ENCODE measurements at places on chromosomes 5 and 9.
A peak's percentile ranks its signal among the peaks of the same experiment; 100 is the strongest.

DNA sequence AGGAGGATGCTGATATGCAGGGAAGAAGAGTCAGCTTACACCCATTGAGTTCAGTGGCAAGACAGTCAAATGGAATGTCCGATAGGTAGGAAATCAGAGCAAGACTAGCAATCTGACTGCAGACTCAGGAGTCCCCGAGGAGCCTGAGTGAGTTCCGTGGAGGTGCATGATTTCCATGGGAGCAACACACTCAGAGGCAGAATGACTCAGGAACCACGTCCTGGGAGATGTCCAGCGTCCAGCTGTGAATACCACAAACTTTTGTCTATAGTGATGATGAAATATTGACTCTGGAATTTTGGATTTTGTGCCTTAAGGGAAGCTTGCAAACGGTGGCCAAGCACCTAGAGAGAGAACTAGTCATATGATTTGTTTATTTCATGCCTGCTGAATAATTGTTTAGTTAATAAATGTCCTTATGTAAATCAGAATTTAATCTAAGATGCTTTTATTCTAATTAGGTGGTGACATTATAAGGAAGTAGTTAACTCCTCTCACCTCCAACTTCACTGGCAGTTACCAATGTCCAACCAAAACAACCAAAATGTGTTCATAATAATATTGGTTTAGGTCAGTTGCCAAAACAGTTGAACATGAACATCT, 100.4 kb downstream of the PDE4D start:
- DNase-seq = no peak

DNA sequence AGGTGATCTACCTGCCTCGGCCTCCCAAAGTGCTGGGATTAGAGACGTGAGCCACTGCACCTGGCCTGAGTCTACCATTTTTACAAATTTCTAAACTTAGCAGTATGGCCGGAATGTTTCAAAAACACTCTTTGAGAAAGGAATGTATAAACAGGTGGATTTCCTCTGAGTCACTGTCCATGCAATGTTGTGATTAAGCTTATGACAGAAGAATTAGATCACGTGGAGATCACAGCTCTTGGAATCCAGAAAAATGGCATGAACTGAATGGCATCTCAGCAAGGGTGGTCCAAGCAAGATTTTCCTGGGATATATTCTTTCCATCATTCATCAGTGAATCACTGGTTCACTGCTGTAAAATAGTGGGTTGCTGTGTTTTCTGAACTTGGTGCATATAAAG, 865.0 kb downstream of the PTPRD start:
- no peak for DNase-seq

DNA sequence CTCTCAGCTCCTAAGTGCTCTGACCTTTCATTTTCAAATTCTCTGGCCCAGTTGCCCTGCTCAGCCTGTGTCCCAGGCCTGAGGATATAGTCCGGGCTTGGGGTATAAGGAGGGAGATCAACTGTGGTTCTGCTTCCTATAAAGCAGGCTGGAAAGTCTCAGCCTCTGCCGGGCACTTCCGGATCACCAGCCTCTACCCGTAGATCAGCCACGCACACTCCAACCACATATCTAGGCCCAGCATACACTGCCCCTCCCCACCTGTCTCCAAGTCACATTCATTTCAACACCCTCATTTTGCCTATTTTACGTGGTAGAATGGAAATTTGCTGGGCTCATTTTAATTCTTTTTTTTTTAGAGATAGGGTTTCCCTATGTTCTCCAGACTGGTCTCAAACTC, 3.1 kb downstream of the ZER1 start:
- peak; percentile 58 for DNase-seq

- DNase-seq = no peak
Measured at GRCh38 chr5:132466433-132467286, 23.9 kb downstream of the IRF1 start.

DNA sequence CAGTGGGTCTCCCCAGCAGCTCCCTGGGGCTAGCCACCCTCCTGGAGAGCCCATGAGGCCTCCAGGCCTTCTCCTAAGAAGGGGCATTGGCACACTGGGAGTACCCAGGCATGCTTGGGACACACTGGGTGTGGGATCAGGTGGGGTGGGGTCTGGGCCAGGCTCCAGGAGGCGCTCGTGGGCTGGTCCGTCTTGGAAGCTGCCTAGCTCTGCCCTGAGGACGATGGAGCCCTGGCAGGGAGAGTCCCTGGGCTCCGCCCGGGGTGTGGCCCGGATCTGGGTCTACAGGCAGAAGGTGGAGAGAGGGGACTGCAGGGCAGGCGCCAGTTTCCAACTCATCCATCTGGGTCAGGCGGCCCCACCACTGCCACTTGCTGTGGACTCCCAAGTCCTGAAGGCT, 2.4 kb downstream of the PRRX2 start:
- no peak for DNase-seq

DNA sequence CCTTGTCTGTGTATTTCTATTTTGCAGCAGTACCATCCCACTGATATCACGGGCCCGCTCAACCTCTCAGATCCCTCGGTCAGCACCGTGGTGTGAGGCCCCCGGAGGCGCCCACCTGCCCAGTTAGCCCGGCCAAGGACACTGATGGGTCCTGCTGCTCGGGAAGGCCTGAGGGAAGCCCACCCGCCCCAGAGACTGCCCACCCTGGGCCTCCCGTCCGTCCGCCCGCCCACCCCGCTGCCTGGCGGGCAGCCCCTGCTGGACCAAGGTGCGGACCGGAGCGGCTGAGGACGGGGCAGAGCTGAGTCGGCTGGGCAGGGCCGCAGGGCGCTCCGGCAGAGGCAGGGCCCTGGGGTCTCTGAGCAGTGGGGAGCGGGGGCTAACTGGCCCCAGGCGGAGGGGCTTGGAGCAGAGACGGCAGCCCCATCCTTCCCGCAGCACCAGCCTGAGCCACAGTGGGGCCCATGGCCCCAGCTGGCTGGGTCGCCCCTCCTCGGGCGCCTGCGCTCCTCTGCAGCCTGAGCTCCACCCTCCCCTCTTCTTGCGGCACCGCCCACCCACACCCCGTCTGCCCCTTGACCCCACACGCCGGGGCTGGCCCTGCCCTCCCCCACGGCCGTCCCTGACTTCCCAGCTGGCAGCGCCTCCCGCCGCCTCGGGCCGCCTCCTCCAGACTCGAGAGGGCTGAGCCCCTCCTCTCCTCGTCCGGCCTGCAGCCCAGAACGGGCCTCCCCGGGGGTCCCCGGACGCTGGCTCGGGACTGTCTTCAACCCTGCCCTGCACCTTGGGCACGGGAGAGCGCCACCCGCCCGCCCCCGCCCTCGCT, 1.9 kb downstream of the LRRC26 start:
- DNase-seq = no peak

DNA sequence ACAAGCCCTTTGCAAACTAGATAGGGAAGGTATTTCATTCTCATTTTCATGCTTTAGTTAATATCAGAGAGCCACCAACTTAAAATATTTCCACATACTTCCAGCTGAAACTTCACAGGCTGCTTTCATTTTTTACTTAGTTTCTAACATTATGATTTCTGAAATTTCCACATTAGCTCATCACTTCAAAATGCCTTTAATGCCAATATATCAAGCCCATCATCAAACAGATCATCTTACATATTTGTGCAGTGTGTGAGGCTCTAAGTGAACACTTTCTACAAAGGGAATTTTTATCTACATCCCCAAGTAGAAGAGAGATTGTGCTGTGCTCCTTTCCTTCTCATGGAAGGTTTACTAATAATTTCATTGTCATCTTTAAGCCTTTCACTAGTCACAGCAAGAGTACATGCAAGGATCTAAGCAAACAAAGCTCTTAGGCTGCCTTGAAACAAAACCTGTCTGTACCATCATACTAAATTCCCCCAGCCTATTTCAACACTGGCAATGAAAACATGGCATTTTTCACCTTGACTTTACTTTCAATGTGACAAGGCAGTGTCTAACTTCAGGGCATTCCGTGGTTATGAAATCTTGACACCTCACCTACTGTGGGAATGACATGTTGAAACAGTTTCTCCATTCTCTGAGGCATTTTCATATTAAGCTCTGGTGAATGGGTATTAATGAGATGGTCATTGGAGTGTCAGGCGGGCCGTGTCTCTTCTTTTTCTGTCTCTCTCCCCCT, 45.4 kb downstream of the PPP2R2B start:
- DNase-seq = no peak

- no peak for DNase-seq
Measured at GRCh38 chr9:114771889-114772288, 34.0 kb downstream of the TNFSF15 start.

GRCh38 chr5:132714456-132715307, 22.7 kb downstream of the KIF3A start:
- DNase-seq = peak; percentile 60

GRCh38 chr5:130526708-130527107, 622.4 kb downstream of the CHSY3 start:
- no peak for DNase-seq

DNA sequence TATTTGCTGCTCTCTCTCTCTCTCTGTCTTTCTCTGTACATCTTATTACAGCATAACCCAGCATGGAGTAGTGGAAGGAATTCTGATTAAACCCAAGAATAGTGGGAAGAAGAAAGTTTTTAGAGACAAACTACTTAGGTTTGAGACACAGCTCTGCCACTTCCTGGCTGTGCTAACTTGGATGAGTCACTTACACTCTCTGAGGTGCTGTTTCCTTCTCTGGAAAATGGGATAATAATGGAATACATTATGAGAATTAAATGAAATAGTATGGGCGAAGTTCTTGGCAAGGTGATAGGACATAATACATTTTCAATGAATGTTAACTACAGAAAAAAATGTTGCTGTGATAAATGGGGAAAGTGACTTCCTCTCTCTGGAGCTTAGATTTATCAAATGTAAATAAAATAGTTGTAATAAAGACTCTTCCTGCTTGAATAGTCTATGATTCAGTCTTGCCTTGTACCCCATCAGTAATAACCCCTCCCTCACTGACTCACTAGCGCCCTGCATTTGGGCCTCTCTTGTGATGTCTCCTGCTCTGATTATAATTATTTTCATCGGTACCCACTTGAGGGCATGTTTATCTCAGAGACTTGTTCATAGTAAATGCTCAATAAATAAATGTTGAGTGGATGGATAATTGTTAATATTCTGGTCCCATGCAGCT, 27.6 kb downstream of the KIF4B start:
- DNase-seq = no peak

DNA sequence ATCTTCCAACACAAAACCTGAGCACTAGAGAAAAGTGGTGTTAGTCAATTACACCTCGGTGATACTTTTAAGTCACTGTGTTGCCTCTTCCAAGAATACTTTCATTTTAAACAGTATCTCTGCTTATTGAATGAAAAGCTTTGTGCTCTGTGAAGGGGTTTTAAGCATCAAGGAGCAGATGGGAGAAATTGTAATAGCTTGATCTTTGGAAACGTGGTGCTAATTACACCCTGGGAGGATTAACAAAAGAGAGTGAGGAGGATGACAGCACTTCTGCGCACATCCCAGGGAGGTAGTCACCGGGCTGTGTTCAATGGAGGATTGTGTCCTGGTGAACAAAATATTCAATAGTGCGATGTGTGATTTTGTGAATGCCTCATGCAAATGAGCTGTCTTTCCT, 477.4 kb upstream of the ADAMTS16 start:
- no peak for DNase-seq

DNA sequence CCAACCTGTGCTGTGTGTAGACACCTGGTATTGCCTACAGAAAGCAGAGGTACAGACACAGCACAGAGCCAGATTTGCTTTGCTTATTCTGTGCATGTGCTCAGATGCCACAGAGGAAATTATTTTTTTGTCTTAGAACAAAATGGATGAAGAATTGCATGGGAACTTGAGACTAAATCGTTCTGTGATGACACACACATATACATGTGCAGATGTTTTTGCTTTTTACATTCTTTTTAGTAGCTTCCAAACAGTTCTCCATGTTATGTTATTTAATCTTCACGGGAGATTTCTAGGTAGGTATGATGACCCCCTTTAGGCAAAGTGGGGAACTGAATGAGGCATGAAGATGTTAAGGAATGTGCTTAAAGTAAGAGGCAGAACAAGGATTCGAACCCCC, 221.5 kb upstream of the PANK3 start:
- no peak for DNase-seq

GRCh38 chr5:139022528-139022927, 147.4 kb upstream of the LRRTM2 start:
- DNase-seq = no peak

- no peak for DNase-seq
Measured at GRCh38 chr9:96021551-96022444, 146.3 kb downstream of the ERCC6L2 start.
